ENCODE measurements at places on chromosomes 2 and 18.
A peak's percentile ranks its signal among the peaks of the same experiment; 100 is the strongest.

- no peak for DNase-seq
- no peaks in the 10 kb centered on the region for H3K27me3 ChIP-seq
- peaks cover 19% of the 10 kb centered on the region for H3K4me1 ChIP-seq
Measured at GRCh38 chr2:12168354-12168753, 421.9 kb downstream of the LPIN1 start.

- H3K4me3 ChIP-seq: no peak overlapping the region
- peaks cover 24% of the 10 kb centered on the region for H3K4me1 ChIP-seq
- peak; percentile 74 for DNase-seq
- H3K27me3 ChIP-seq: no peaks in the 10 kb centered on the region
- no peak overlapping the region for H3K27ac ChIP-seq
Measured at GRCh38 chr2:172698041-172698863, 37.4 kb upstream of the RAPGEF4 start.

GRCh38 chr18:79457652-79458051 lies 61.9 kb downstream of the NFATC1 start:
- no peaks in the 10 kb centered on the region for H3K36me3 ChIP-seq
- DNase-seq: no peak
- no peak overlapping the region for H3K4me3 ChIP-seq

- peaks cover 21% of the 10 kb centered on the region for H3K4me1 ChIP-seq
- H3K27me3 ChIP-seq: no peaks in the 10 kb centered on the region
- peak overlapping the region; percentile 80 for H3K27ac ChIP-seq
- no peaks in the 10 kb centered on the region for H3K36me3 ChIP-seq
- peak overlapping the region; percentile 27 for H3K4me3 ChIP-seq
Measured at GRCh38 chr2:178819992-178820391, 12.8 kb upstream of the TTN start.

DNA sequence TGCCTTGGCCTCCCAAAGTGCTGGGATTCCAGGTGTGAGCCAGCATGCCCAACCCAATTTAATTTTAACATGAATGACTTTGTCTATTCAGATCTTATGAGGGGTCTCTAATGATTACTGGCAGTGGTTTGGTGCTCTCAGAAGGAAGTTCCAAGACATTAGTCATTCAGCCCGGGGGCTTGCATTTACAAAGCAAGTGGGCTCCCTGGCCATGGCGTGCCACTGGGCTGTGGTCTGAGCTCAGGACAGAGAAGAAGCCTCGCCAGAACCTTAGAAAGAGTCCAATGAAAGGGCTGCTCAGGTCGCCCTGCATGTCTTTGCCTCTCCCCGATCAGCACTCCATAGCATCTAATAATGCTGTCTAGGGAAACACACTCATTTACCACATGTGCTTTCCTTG lies 182.6 kb upstream of the CHAC2 start:
- no peak overlapping the region for H3K27ac ChIP-seq
- H3K4me3 ChIP-seq: no peak overlapping the region
- H3K4me1 ChIP-seq: no peaks in the 10 kb centered on the region

GRCh38 chr2:215862351-215862771 lies 151.0 kb downstream of the MREG start:
- no peak overlapping the region for H3K4me3 ChIP-seq
- H3K27me3 ChIP-seq: no peaks in the 10 kb centered on the region
- H3K36me3 ChIP-seq: no peaks in the 10 kb centered on the region
- H3K4me1 ChIP-seq: no peaks in the 10 kb centered on the region

Measured in endothelial cell of umbilical vein (primary cell).